Right lobe of liver (tissue), 6 donors: ENCODE measurements at places on chromosomes 1 and 21. TPM values are rescaled to one million over a fixed set of nuclear protein-coding genes. Genes with fewer than 3 reads are reported as not detected.

Gene TRAF3IP3
- total RNA-seq, result 7.7 TPM

Gene MTARC1
- 24.6 TPM for total RNA-seq

Gene MYOC
- not detected for total RNA-seq

GRCh38 chr1:54806931-54807611 is 5.9 kb upstream of the TTC22 start:
- H3K4me3 ChIP-seq, result no peak overlapping the region
- no peak overlapping the region for H3K27ac ChIP-seq
- H3K27me3 ChIP-seq, result no peaks in the 10 kb centered on the region

Gene RNF186
- total RNA-seq, result 0.49 TPM

DNA sequence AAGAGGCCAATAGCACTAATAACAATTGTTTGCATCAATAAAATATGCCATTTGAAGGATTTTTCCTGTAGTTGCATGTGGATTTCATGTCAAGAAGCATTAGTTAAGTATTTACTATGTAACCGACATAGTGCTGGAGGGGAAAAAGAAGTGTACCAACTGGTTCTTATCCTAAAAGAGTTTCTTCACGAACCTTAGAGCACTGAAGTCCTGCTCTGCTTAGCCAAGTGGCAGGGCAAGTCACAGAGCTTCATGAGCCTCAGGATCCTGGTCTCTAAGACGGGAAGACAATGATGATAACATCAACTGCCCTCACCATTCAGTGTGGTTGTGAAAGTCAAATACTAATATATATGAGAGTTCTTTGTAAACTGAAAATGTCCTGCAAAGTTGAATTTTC is 14.1 kb downstream of the KIAA0040 start:
- no peaks in the 10 kb centered on the region for H3K36me3 ChIP-seq
- no peaks in the 10 kb centered on the region for H3K27me3 ChIP-seq
- H3K27ac ChIP-seq, result no peak overlapping the region
- H3K4me3 ChIP-seq, result no peak overlapping the region
- no peak for DNase-seq
